ENCODE measurements at places on chromosomes 11 and 22.

DNA sequence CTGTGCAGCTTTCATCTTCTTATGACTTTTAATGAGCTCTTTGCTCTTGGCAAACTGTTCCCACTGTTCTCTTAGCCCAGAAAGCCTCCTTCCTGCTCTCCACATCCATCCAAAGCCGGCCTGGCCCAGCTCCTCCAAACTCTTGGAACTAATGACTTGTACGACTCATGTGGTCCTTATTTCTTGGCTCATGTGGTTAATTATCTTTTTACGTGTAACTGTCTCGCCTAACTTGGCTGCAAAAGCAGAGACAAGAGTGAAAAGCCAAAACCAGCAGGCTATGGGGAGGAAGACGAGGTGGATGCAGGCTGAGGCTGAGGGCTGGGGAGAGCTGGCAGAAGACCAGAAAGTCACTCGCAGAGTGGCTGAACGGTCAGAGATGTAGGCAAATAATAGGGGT, 5.5 kb downstream of the CSNK2A3 start:
- no peak for DNase-seq

GRCh38 chr22:12601870-12602779, 2925.9 kb upstream of the OR11H1 start:
- DNase-seq: no peak

DNA sequence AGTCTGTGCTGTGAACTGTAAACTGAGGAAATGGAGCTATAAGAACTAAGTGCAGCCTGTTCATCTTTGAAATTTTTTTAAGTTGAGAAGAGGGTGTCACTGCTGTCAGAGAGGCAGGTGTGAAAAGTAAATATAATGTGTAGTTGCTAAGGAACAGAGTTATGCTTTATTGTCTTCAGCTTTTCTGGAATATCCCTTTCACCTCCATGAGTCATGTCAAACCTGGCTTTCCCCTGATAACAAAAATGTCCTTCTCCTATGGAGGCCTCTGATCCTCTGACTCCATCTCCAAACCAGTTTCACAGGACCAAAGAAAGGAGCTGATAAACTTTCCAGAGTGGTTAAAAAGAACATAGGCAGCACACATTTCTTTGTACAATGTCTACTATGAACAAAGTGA, 12.8 kb upstream of the MUC15 start:
- no peak for DNase-seq

- no peak for DNase-seq
Measured at GRCh38 chr11:124454552-124454951, 9.1 kb upstream of the OR8B8 start.

DNA sequence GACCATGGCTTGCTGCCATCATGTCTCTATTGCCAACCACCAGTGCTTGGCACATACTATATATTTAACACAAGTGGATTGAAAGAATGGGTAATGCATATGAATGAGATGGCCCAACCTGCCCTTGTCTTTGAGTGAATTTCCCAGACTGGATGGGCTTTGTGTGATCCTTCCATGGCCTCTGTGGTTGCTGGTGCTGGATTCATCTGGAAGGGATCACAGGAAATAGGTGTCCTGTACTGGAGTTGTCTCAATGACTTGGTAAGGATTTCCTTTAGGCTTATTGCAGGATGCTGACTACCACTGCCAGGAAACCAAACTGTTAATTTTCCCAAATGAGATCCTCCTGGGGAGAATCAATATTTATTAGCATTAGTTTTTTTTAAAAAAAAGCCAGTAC, 328.6 kb downstream of the TMEM135 start:
- no peak for DNase-seq

GRCh38 chr11:130832566-130833425, 83.5 kb downstream of the SNX19 start:
- no peak for DNase-seq

DNA sequence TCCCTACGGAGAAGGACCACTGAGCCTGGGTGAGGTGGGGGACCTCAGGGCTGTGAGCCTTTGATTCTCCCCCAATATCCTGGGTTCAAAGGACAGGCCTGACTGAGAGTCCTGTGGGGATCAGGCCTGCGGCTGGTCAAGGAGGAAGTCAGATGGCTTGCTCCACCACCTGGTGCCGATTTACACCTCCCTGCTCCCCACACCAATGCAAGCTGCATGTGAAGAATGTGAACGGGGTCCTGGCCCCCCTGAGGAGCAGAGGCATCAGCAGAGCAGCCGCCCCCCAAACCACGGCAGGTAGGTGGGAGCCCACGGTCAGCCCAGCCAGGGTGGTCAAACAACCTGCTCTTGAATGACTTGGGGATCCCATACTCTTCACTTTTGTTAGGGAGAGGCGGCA, 6.7 kb downstream of the ADAMTS8 start:
- no peak for DNase-seq

DNA sequence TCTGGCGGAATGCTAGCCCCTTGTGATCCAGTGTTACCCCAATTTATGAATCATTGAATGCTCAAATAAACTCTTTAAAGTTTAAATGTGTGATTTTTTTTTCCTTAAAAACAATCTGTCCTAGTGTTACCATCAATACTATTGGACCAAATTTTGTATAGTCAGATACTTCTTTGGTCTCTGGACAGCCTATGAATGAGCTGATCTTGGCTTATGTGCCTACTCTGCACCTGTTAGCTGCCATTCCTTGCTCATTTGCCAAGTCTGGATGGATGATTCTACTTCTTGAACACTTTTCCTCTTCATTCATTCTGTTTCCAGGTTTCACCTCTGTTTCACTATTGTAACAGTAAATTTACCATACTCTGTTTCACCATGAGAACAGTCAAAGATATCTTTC, 226.5 kb upstream of the ZBED5 start:
- no peak for DNase-seq

DNA sequence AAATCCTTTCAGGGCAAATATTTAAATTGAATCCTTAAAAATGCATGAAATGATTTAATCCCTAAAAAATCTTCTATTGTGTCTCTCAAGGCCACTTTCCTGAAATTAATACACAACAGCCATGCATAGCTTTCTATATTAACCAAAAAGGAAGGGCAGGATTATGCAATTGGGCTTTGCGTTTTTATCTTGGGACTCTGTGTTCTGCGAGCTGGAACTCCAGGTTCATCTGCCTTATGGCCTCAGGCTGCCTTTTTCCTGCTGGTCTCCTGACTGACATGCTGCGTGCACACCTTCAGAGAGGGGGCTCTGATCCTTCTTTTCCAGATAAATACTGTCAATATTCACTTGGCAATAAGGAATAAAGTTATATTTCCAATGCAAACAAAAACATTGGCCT, 141.7 kb upstream of the GRIA4 start:
- DNase-seq: no peak

GRCh38 chr11:11620921-11621572, 758 bp downstream of the GALNT18 start:
- peak; percentile 35 for DNase-seq

DNA sequence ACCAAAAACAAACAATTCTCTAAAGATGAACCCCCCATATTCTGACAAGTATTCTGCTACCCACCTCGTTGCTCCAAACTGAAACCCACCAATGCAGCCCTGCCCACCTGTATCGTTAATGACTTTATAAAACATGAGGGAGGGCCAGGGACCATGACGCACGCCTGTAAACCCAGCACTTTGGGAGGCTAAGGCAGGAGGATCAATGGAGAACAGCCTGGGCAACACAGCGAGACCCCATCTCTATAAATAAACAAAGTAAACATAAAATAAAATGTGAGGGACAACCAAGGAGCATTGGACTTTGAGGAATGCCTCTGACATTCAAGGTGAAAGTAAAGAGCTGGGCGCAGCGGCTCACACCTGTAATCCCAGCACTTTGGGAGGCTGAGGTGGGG, 39.8 kb upstream of the ATXN10 start:
- no peak for DNase-seq

DNA sequence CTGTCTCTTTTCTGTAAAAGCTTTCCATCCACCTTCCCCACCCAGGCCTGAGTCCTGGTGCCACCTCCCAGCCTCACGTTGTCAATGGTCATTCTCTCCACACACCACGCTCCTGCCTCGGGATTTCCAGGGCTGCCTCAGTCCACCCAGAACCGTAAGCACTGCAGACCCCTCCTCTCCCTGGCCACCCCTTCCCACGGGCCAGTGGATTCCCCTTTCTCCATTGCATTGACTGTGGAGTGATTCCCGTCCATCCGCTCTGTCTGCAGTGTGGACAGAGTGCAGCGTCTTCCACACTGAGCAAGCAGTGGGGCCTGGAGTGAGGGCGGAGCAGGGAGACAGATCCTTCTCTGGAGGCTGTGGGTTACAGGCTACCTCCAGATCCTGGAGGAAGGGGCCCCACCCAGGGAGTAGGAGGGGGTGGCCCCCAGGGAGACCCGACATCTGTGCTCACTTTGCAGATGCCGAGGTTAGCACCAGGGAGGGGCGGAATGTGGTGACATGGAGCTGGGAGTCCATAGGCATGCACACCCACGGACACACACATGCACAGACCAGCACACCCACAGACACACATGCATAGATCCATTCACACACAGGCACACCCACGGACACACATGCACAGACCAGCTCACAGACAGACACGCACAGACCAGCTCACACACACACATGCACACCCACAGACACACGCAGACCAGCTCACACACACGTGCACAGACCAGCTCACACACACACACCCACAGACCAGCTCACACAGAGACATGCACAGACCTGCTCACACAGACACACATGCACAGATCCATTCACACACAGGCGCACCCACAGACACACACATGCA, 109.6 kb upstream of the B3GAT1 start:
- DNase-seq: no peak

DNA sequence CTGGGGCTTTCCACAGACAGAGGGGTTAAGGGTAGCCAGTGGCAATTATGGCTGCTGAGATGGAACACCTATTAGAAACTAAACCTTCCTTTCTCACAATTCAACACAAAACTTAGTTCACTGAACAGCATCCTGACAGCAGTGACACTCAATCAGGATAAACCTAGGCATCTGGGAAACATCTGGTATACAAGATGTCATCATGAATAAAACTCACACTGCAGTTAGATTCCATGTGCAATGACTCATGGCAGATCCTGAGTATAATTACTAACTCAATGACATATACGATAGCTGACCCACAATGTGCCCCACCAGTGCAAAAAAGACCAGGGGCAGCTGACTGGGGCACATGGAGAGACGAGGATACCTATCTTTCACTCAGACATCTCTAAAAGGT, 17.7 kb downstream of the RBFOX2 start:
- peak; percentile 20 for DNase-seq

DNA sequence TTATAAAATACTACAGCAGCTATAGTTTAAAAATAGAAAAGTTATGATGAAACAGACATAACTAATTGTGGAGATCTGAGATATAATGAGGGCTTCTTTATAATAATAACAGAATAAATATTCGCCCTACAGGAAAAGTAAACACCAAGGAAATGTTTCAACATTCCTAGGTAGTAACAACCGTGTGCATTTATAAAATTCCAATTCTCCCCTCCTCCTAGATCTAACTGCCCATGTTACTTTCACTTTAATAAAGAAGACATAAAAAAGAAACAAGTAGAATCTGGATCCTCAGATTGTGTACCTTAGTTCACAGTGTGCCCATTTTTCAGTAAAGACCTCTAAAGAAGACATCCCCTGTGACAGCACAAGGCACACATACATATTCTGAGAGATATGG, 57.8 kb upstream of the MN1 start:
- no peak for DNase-seq

GRCh38 chr22:24696551-24697001, 77.9 kb downstream of the PIWIL3 start:
- no peak for DNase-seq

- DNase-seq: no peak
Measured at GRCh38 chr11:37907436-37908218, 1309.6 kb upstream of the RAG2 start.

GRCh38 chr11:122032317-122032716, 83.7 kb downstream of the BLID start:
- DNase-seq: no peak

DNA sequence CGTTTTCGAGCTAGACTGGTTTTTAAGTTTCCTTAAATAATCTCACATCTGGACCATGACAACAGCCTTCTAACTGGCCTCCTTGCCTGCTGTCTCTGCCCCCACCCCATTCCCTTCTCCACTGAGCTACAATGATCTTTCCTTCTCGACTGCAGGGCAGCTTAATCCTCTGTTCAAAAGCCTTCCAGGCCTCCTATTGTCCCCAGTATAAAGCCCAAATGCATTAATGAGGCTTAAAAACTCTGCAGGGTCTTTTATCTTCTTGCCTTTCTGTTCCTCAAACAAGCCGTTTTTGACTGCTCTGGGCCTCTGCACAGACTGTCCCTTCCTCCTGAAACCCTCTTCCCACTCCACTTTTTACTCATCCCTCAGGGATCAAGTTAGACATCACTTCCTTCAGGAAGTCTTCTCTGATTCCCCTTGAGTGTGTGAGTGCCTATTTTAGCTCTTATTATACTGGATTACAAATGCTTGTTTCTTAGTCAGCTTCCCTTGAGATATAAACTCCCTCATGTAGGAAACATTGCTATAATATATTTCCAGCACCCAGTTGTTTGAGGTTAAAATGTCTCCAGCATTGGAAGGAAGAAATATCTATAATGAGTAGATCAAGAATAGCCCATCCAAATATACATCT, 23.6 kb upstream of the PAMR1 start:
- no peak for DNase-seq

- DNase-seq: peak; percentile 56
Measured at GRCh38 chr11:26297189-26297975, 34.5 kb upstream of the ANO3 start.

DNA sequence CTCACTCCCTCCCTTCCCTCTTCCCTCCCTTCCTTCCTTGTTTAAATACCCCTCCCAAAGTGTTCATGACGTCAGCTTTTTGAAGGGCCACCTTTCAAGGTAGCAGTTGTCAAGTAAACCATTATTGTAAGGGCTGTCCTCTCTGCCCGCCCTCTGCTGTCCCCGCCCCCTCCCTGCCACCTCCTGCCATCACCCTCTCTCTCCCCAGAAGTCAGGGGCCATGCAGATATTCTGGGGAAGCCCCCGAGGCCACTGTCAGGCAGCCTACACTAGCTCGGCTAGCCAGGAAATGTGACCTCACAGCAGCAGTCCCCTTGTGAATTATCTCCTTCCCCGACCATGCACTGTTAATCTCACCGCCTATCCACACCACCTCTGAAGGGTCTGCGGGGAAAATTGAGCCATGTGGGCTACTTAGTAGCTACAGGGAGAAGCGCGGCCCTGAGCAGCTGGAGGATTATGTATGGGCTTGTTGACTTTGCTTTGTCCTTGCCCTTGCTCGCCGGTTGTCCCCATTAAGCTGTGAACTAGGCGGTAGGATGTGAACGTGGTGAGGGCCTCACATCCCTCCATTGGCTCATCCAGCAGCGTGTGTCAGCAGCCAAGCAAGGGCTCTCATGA, 42.1 kb upstream of the ATXN10 start:
- DNase-seq: no peak

DNA sequence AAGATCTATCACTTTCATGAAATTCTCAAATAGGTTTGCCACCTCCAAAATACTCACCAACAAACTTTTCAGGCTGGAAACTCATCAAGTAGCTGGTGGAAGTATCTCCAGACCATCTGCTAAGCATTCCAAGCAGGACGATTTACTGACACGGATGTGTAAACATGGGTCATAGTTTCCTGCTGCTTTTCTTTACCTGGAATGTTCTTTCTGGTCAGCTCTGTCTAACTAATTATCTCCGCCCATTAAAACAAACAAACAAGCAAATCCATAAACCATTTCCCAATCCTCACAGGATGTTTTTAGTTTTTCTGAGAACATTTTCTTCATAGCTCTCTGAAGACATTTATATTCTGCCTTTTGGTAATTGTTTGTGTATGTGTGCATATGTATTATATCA, 397.0 kb downstream of the METTL15 start:
- DNase-seq: no peak

Measured in ACHN (cell line).